ENCODE measurements at places on chromosomes 5 and 9.

DNA sequence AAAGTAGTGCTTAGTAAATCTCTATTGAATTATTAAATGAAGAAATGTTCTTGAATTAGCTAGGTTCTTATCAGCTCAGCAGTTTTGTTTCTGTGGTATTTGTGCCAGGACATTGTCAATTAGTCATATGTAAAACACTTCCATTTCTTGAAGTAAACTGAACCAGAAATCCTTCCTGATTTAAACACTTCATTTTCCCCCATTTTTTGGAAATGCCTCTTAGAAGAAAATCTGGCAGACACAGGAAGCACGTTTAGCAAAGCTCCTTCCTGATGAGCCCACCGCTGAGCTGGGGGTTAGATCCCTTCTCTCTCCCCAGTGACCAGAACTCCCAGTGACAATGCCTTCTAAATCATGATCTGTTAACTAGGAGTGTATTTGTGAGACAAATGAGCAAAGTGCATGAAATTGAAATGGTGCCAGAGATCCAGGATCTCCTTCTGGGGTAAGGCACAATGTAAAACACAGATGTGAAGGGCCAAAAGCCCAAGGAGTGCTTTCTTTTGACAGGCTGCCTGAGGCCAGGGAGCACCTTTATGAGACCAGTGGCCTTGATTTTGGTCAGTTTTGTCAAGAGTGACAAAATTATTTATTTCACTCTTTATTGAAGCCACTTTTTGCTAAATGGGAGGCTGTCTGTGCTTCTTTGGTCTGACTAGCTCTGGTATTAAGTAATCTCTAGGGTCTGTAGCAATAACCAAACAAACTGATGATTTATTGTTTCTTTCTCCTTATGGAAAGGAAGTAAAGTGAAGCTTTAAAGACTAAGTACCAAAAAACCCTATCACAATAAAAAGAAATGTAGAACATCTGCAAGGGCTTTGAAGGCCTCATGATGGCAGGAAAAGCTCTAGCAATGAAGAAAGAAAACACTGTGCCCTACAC is 25.5 kb upstream of the RUSC2 start:
- no peak for DNase-seq

- no peak for DNase-seq
Observed at GRCh38 chr5:7391814-7392692, 3.9 kb upstream of the ADCY2 start.

- DNase-seq: no peak
Observed at GRCh38 chr5:98498028-98498427, 275.4 kb upstream of the RGMB start.

- DNase-seq: no peak
Observed at GRCh38 chr9:76730801-76731200, 33.4 kb upstream of the PCA3 start.

DNA sequence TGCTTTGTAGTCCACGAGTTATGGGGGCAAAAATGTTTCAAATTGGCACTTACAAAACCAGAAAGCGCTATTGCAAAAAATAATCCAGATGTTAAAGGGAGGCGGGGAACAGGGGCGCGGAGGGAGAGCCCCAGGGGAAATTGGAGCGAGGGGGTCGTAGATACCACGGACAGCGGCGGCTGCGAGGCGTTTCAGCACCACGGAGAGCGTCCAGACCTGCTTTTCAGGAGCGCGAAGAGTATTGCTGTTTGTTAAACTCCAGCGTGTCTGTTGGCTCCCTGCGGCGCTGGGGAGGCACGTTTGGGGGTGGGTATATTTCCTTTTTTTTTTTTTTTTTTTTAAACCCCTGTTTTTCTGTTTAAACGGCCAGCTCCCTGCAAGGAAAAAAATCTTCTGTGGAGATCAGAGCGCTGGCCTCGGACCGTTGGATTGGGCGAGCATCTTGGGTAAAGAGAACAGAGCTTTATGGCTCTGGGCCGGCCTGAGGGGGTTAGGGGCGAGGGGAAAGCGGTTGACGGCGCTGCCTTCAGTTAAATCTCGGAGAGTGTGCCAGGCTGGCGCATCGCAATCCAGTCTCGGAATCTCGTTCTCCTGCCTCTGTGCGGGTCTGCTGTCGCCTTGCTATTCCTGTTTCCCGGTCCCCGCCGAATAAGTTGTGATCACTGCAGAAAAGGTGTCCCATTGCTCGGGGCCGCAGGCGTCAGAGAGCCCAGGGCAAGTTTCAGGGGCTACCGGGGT is at the start of gene GLRA1:
GLRA1 (minus strand) TSS at position 288 of the 738 bp plus-strand sequence. CDS start 302 bp downstream, outside the sequence.
- peak; percentile 11 for DNase-seq

DNA sequence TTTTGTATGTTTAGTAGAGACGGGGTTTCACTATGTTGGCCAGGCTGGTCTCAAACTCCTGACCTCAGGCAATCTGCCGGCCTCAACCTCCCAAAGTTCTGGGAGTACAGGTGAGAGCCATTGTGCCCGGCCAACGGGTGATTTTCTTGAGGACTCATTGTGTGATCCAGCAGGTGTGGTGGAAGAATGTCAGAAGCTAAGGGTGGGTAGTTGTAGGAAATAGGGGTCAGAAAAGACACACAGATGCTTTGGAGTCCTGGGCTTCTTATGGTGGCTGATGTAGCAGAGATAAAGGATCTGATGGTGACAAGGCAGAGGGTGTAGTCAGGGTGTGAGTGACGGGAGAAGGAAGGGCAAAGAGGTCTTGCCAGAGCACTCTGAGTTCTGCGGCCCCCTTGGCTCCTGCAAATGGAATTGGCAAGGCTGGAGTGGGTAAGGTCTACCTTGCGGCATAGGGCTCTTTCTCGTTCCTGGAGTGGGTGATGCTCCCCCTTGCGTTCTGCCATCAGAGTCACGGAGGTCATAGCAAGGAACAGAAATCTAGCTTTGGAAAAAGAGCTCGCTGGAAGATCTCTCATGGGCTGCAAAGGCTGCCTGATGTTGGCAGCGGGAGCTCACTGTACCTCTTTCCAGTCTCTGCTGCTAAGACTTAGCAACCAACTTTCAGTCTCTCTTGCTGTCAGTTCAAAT is 97.2 kb downstream of the SREK1 start:
- DNase-seq: no peak

GRCh38 chr9:111524731-111525055 is 286 bp upstream of the ZNF483 start:
- no peak for DNase-seq

All from activated T-helper 1 cell treated with Interleukin-2 at 50 U/mL for 16 hours (primary cell).